ENCODE measurements at places on chromosomes 16 and 17.

GRCh38 chr16:27448532-27449433 lies 46.8 kb downstream of the IL21R start:
- DNase-seq = no peak

DNA sequence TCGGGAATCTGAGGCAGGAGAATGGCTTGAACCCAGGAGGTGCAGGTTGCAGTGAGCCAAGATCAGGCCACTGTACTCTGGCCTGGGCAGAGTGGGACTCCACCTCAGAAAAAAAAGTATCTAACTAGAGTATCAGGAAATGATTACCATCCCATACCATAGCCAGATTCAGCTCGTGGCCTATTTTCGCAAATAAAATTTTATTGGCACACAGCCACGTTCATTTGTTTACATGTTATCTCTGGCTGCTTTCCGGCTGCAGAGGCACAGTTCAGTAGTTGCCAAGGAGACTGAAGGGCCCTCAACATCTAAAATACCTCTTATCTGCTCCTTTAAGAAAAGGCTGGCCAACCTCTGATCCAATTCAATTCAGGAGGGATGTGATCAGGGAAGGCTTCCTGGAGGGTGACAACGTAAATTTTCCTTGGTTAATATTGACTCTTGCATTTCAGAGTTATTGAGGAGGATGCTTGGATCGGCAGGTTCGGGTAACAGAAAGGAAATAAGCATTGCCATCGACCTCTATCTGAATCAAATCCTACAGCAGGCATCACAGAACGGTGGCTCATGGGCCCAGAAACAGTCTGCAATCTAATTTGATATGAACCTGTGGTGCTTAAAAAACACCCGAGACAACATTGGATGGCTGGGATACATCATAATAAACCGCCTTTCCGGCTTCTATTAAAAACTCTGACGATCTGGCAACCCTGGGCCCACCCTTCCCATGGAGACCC lies 73.8 kb downstream of the XYLT1 start:
- no peak for DNase-seq

DNA sequence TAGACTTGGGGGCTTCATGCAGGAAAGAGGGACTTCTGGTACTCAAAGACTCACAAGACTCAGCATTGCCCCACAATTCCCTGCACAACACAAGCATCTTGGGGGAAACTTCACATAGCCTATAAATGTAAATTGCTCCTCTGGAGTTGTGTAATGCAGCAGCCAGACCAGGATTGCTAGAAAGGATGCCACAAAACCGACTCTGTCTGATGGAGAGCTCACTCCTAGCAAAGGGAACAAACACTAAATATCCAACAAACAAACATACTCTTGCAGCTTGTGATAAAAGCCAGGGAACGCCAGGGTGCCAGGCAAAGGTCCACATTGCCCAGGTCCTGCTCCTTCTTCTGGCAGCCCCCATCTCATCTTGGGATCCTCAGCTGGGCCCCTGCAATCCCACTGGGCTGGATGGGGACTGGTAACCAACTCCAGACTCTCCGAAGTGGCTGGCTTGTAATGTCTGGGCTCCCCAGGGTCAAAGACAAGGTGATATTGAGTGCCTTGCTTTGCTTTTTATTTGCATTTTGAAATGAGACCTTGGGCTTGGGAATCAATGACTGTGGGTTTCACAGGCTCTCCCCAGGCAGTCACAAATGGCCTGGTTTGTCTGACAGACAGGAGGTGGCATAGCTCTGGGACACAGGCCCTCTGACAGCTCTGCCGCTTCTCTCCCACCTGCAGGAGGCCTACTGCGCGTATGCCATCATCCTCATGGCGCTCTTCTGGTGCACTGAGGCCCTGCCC lies 15.3 kb downstream of the SLC13A2 start:
- no peak for DNase-seq

GRCh38 chr16:2205104-2205966 lies at the start of gene MLST8:
TSS of gene MLST8 (plus strand) at chr16:2205454. CDS start at chr16:2206086, 632 bp downstream.
- peak; percentile 98 for DNase-seq

DNA sequence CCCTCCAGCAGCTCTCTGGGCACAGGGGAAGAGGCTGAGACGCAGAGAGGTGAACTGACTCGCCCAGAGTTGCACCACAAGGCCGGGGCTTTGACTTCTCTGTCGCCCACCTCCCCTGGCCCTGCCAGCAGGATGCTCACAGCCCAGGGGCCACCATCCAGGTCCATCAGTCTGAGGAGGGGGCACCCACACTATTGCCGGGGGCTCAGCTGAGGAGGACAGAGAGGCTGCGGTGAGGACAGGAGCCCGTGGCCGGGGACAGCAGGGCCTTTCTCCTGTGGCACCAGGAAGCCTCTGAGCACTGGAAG lies 32.6 kb downstream of the KDM8 start:
- no peak for DNase-seq

GRCh38 chr16:9212621-9213020 lies 121.2 kb downstream of the HAPSTR1 start:
- DNase-seq = no peak

GRCh38 chr17:72412650-72413076 lies 291.8 kb downstream of the SOX9 start:
- DNase-seq = no peak

DNA sequence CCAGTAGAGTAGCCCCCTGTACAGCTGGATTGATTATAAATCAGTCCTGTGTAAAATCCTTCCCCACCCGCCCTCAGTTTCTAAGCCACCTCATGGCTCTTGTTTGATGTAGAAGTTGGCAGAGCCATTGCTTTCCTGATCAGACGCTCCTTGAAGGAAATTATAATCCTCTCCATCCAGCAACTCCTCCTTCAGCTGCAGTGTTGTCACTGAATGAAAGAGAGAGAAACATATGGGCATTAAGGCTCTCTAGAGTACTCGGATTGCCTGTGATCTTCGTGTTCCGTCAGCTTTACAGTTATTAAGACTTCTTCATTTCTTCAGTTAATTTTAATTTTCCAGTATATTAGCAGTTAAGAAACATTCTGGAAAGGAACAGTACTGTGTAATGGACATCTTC lies 14.3 kb downstream of the NME2 start:
- DNase-seq = no peak

GRCh38 chr16:47687694-47688093 lies 226.6 kb downstream of the PHKB start:
- no peak for DNase-seq

DNA sequence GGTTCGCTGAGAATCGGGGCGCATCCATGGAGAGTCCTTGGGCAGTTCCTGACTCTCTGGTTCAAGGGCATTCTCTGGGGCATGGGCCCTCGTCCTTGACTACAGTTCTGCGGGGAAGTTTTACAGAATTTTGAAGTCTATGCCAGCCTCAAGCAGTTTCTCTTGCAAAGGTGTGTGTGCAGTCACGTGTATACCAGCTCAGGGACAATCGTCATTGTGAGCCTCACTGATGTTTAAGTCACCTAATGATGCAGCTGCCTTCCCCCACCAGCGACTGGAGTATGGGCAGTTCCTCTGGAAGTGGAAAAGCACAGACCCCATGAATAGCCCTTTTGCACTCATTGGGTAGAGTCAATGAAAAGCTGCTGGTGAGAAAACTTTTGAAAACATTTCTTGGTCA lies 1.3 kb downstream of the PLCG2 start:
- no peak for DNase-seq

DNA sequence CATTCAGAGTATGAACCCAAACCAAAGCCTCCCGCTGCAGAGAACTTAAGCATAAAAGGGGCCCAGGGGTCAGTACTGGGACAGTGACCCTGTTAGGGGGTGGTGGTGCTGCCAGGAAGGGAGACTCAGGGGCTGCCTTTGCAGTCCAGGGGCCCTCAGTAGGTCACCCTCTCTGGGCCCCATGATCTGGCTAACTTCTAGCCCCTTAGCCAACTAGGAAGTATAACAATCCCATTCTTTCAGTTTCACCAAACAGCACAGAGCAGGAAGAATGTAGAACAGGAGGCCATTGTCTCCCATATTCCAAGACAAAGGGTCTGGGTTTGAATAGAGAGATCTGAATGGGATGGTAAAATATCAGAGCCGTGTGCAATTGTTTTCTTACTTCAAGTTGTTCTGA lies 378.6 kb upstream of the C16orf82 start:
- DNase-seq = no peak

DNA sequence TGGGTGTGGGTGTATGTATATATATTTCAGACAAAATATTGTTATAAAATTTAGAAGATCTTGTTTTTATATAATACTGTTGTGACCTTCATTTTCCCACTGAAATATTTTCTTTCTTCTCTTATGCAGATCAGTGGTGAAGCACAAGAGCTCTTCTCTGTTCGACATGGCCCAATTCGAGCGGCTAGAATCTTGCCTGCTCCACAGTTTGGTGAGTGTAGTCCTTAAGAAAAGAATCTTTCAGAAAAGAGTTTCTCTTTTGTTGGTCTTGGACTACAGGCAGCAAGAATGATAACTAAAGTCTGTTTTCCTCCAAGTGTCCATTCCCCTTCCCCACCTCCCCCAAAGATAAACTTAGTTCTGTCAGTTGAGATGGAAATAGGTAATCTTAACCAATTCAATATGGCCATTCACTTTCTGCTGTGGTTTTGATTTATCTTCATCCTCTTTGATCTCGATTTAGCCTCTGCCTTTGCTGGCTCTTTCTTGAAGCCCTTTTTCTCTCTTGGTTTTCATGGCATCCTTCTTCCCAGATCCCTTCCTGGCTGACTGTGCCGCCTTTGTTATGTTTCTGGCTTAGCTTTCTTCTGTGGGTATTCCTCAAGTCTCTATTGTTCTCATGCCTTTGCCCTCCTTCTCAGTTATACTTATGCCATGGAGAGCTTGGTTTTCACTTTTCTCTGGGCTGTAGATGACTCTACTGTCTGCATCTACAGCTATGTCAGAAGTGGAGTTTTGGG lies 69.6 kb downstream of the BCAS3 start:
- DNase-seq = no peak
